ENCODE measurements at places on chromosomes 1 and 21.

DNA sequence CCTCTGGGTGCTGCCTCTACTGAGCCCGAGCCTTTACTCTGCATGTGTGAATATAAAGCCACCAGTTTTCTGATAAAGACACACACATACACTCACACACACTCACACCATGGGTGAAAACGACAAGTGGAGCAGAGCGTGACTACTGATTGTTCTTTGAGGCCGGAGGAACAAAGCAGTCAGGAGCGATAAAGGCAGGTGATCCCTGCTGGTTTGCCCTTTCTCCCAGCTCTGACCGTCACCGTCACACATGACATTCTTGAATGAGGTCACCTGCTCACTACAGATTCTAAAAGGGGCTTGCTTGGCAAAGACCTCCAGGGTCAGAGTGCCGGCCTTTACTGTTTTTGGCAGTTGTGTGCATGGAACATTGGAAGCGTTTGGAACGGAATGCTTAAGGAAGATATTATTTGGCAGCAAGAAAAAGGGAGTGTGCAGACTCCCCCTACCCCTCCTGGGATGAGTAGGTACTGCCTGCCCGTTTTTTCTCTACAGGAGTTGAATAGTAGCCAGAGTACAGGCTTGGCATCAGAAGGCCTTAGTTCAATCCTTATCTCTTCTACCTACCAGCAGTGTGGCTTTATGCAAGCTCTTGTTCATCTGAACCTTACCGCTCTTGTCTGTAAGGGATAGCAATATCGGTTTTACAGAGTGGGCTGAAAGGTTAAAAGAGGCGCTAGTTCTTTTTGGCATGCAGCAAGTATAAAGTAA, 79.7 kb downstream of the PBX1 start:
- DNase-seq, result no peak

- peak; percentile 53 for DNase-seq
Measured at GRCh38 chr1:24235921-24236788, 49.1 kb upstream of the IFNLR1 start.

- no peak for DNase-seq
Measured at GRCh38 chr1:76892675-76893074, 25.4 kb downstream of the ST6GALNAC5 start.

GRCh38 chr1:201825245-201825644, 3.7 kb upstream of the IPO9 start:
- no peak for DNase-seq

- no peak for DNase-seq
Measured at GRCh38 chr1:65658122-65658521, 134.6 kb upstream of the PDE4B start.

All from stimulated activated CD4-positive, alpha-beta T cell treated with anti-CD3 and anti-CD28 coated beads, Interleukin-4, amount 100 ng/mL, for 48 hours (primary cell).